ENCODE measurements at places on chromosomes 5 and 9. TPM values are rescaled to one million over a fixed set of nuclear protein-coding genes. Genes with fewer than 3 reads are reported as not detected.
A peak's percentile ranks its signal among the peaks of the same experiment; 100 is the strongest.

Gene KIAA1958
- 44.6 TPM for total RNA-seq

Gene NTRK2
- total RNA-seq, result 0.16 TPM

Gene DIPK1B
- total RNA-seq, result 45.4 TPM

Gene OR1J2
- not detected for total RNA-seq

Gene CDH6
- total RNA-seq, result 1.1 TPM

- no peak for DNase-seq
- H3K4me1 ChIP-seq, result no peaks in the 10 kb centered on the region
Measured at GRCh38 chr9:128607642-128608350, 48.9 kb downstream of the DYNC2I2 start.

Gene PLEKHG4B
- total RNA-seq, result 22.8 TPM

Gene ORM2
- total RNA-seq, result not detected

GRCh38 chr5:110880413-110880812 lies 141.6 kb downstream of the SLC25A46 start:
- no peaks in the 10 kb centered on the region for H3K4me1 ChIP-seq
- H3K36me3 ChIP-seq, result no peaks in the 10 kb centered on the region
- H3K27me3 ChIP-seq, result no peaks in the 10 kb centered on the region
- no peak overlapping the region for H3K27ac ChIP-seq
- DNase-seq, result no peak

Gene FGF1
- total RNA-seq, result not detected

DNA sequence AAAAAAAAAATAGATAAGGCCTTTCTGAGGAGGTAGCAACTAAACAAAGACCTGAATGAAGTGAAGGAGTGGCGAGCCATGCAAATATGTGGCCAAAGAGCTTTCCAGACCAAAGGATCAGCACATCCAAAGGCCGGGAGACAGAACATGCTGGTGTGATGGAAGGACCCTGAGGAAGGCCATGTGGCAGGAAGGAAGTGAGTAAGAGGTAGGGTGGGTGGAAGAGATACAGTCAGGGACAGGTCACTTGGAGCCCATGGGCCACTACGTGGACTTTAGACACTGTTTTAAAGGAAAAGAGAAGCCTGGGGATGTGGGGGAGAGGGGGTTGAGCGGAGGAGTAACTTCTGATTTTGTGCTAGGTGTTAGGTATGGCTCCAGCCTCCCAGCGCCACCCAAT lies 31.3 kb downstream of the SPRY4 start:
- no peak overlapping the region for H3K27ac ChIP-seq
- H3K4me3 ChIP-seq, result no peak overlapping the region
- peaks cover 33% of the 10 kb centered on the region for H3K4me1 ChIP-seq
- peak; percentile 34 for DNase-seq
- H3K27me3 ChIP-seq, result no peaks in the 10 kb centered on the region

Data from endodermal cell (in vitro differentiated cells).